NCI-H69 (cell line): ENCODE measurements at places on chromosomes 2 and 18.

GRCh38 chr2:61763605-61764034 is 90.2 kb downstream of the FAM161A start:
- DNase-seq, result peak; percentile 84

DNA sequence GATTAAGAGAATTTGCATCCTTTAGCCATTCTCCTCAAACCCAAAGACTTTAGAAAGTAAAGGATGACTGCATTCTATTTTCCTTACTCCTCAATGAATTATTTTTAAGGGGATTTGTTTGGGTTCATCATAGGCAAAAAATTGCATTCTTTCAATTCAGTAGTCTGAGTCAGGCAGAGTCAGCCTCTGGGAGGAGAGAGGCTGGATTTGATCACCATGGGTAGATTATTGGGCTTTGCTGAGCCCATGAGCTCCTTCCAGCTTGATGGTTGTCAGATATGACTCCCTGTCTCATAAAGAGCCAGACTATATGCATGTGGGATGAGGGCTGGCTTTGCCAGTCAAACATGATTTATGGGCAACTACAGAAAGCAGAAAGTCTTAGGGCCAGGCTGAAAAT is 101.2 kb downstream of the KCNS3 start:
- DNase-seq, result no peak

- no peak for DNase-seq
These were observed 45.2 kb downstream of the ST3GAL5 start for GRCh38 chr2:85843543-85843942.

DNA sequence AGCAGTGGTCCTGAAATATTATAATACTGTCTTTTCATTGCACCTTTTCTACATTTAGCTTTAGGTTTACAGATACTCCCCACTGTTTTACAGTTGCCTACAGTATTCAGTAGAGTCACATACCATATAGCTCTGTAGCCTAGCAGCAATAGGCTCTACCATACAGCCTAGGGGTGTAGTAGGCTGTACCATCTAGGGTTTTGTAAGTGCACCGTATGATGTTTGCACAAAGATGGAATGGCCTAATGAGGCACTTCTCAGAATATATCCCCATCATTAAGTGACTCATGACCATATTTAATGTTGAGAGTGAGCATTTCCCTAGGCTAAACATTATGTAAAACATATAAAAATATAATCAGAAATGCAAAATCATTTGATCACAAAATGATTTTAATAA is 511.3 kb upstream of the RAB12 start:
- DNase-seq, result peak; percentile 96

DNA sequence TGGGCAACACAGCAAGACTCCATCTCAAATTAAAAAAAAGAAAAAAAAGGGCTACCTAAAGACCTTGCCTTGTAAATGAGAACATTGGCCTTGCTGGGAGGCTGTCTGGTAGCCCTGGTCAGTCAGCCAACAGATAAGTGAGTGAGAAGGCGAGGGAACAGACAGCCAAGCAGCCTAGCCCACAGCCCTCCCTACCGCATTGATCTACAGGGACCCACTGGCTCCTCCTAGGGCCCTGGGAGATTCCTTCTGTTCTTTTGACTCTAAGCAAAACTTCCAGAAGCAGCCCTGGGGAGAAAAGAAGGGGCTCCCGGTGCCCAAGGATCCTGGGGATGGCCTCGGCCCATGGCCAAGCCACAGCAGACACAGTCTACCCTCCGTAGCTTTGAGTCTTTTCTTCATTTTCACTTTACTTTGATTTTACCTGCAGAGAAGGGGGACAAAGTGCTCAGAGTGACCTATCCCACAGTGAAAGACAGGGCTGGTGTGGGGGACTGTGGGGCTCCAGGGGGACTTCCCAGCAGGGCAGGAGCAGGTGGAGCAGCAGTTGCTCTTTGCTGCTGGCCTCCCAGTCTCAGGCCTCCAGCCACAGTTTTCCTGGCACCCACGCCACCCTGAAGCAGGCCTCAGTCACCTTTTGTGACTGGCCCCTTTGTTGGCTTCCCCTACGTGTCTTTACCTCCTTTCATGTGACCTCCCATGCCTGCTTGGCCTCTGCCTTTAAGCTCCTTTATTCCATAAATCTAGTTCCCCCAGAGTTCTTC is 5.1 kb downstream of the CEP68 start:
- DNase-seq, result no peak

DNA sequence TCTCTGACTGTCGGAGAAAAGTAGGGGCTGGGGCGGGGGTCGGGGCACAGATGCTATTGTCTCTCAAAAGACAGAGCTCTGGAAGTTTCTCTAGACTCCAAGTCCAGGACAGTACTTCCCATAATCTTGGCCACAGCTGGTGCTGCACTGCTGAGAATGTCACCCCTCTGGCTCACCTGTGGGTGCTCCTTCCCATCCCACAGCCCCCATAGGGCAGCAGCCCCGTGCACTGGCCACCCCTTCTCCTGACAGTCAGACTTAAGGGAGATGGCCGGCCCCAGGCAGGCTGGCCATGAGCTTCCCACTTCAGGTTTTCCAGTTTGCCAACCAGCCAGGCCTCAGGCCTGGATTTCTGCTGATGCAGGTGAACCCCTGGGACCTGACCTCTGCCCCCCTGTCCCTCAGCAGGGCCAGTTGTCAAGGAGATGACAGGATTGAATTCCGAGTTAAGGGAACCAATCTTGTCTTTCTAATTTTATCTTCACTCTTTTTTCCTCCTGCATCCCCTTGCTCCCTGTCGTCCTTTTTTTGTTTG is 30.2 kb upstream of the BOD1L2 start:
- peak; percentile 24 for DNase-seq

- DNase-seq, result no peak
These were observed 660.5 kb downstream of the LRRTM4 start for GRCh38 chr2:76861708-76862107.

DNA sequence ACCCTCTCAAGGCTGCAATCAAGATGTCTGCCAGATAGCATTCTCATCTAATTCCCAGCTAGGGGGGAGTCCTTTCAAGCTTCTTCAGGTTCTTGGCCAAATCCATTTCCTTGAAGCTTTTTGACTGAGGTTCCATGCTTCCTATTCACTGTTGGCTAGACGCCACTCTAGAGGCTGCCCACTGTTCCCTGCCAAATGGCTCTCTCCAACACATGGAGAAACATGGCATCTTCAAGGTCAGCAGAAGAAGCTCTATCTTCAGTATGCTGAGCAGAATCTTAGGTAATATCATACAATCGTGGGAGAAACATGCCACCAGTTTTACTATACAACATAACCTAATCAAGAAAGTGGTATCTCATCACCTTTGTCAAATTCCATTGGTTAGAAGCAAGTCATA is 1985.1 kb upstream of the CELF4 start:
- no peak for DNase-seq

DNA sequence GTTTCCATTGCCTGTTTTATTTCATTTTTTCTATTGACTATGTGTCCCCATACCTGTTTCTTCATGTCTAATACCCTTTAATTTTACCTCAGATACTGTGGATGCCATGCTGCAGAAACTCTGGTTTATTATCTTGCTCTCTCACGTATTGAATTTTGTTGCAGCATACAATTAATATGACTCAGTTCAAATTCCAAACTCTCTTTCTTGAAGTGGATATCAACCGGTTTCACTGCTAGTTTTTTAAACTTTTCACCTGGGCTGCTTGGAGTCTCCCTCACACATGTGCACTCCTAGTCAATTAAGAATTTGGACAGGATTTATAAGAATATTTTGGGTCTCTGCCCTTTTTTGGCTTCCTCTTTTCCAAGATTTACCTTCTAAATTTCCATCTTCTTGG is 70.6 kb upstream of the CAPN13 start:
- no peak for DNase-seq

- peak; percentile 50 for DNase-seq
These were observed 11.3 kb downstream of the IL1RN start for GRCh38 chr2:113138428-113139322.

DNA sequence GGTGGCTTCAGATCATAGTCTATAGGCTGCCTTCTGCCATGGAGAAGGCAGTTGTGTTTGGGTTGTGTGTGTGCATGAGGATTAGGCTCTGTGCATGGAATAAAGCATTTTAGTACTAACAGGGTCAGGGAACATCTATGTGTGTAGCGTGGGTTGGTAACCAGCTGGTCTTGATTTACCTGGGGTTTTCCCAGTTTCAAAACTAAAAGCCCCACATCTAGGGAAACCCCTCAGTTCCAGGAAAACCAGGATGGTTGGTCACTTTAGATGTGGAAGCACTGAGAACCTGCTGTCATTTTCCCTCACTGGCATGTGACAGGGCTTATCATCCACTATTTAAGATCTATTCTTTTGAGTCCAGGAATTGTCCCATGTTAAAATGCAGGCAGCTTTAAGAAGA is 116.3 kb downstream of the POLE4 start:
- no peak for DNase-seq

- no peak for DNase-seq
These were observed 30.6 kb upstream of the NCK2 start for GRCh38 chr2:105714141-105714540.

DNA sequence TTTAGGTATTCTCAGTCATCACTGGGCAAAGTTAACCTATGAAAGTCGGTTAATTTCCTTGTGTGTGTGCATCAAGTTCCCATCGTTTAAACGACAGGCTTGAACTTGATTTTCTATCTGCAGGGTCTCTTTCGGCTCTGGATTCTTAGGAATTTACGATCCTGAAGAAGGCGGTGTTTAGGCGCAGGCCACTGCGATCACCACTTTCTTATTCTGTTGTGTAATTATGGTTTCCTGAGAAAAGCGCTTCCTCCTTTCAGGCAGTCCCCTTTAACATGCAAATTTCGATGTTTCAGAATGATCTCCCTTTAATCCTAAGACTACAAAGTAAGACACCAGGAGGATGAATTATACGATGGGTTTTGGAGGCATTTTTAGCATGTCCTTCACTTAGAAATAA is 27.9 kb upstream of the MBP start:
- DNase-seq, result no peak

DNA sequence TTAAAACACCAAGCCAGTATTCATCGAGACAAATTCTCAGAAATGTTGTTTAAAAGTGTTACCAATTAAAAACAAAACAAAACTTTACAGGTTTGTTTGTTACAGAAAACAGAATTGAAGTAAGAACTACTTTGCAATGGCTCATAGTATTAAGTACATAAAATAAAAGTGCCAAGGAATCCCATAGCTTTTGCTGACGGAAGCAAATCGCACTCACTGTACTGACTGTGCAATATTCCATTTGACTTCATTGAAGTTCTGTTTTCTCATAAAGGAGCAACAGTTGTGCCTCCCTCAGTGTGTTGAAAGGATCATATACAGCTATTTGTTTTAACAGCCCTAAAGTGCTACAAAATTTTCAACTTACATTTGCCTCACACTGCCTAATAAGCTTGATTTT is 507.8 kb downstream of the SPAG16 start:
- no peak for DNase-seq

DNA sequence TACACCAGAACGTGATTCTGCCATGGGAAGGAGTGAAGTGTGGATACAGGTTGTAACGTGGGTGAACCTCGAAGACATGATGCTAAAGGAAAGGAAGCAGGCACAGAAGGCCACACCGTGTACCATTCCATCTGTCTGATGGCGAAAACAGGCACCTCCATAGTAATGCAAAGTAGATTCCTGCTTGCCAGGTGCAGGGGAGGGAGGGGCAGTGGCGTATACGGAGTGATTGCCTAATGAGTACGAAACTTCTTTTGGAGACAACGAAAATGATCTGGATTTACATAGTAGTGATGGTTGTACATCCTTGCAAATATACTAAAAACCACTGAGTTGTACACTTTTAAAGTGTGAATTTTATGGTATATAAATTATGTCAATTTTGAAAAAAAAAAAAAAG is 106.7 kb downstream of the GBX2 start:
- no peak for DNase-seq

DNA sequence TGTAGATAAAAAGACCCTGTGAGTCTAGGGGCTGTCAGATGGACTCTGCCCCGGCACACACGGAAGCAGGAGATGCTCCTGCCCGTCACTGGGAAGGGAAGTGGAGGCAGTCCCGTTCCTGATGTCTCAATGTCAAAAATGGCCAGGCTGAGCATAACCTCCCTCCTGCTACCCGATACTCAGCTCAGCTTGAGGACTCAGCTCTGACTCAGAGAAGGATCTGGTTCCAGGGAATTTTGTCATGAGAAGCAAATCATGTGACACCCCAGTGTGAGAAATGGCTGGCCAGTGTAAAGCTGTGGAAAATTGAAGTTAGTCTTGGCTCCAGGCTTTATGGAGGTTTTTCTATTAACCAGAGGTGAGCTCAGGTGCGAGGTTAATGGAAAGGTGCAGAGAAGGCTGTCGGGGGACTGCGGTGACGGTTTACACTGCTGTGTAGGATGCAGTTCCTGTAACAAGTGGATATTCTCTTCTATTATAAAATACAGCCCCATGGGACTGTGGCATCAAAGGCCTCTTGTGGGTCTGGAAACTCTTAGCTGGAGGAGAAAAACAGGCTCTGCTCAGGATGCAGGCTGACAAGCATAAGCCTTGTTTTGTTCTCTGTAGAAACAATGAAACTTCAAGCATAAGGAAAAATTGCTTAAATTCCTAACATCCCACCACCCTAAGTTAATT is 24.7 kb upstream of the AGAP1 start:
- peak; percentile 52 for DNase-seq

DNA sequence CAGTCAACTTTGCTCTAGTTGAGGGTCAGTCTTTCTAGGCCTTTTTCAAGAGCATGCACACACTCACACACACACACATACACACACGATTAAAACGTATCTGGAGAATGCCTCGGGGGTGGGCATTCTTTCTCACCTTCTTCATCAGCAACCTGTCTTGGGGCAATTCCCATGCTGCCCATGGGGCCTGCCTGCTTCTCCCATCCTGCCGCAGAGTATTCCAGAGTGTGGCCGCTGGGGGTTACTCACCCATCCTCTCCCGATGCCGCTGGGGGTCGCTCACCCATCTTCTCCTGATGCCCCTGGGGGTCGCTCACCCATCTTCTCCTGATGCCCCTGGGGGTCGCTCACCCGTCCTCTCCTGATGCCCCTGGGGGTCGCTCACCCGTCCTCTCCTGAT is 10.8 kb upstream of the ALLC start:
- no peak for DNase-seq

- no peak for DNase-seq
These were observed 85.1 kb downstream of the ANTXR1 start for GRCh38 chr2:69097891-69098655.

GRCh38 chr2:61357681-61358080 is 113.2 kb downstream of the USP34 start:
- DNase-seq, result no peak

GRCh38 chr2:21633466-21633865 is 509.7 kb downstream of the TDRD15 start:
- DNase-seq, result peak; percentile 76

DNA sequence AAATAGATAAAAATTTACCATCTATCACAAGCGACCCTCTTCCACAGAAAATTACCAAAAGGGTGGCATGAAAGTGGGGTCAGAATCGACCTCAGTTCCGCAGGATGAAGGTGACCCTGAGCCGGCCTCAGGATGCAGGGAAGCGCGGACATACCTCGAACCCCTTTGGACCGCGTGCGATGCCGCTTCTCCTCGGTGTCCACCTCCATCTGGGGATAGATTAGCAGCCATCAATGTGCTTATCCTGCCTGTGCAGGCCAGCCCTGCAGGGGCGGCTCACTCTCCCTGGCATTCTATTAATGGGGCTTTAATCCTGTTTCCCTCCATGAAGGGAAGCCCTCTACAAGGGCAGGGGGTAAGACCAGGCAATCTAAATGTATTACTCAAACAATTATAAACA is 235.3 kb upstream of the PXDN start:
- no peak for DNase-seq
